SW 1271 (cell line): ENCODE measurements at places on chromosomes 5 and 9.
A peak's percentile ranks its signal among the peaks of the same experiment; 100 is the strongest.

GRCh38 chr5:110623874-110624273 lies 102.6 kb downstream of the TMEM232 start:
- DNase-seq, result no peak

DNA sequence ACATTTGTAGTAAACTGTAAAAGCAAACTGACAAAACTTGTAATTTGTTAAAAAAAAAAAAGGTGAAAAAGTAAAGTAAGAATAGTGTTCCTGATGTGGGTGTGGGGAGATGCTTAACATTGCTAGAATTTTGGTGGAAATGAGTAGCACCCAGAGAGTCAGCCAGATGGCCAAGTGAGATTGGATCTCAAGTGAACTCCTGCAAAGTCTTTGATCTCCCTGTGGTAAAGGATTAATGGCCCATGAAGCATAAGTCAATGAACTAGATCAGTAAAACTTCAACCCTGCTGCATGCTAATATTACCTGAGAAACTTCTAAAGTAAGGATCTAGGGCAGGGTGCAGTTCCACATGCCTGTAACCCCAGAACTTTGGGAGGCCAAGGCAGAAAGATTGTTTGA lies 19.0 kb upstream of the FAM169A start:
- DNase-seq, result no peak

DNA sequence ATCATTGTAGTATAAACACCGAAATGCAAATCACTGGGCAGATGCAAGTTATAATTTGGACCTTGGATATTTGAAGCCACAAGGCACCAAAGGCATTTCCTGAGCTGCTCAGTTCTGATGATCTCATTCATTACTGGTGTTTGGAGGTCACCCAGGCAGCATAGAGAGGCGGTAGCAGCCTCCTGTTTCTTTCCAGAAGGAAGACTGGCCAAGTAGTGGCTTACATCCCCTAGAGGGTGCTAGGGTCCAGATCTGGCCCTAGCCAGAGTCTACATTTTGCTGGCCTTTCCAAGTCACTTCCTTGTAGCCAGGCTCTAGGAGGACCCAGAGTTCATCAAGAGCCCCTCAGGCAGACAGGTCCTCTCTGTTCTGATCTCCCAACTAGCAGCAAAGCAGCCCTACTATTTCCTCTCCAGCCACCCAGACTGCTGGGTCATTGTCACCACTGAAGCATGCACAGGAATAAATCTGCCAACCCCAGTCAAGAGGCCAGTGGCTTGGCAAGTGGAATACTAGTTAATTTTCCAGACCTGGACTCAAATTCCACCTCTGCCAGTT lies 33.4 kb upstream of the TTC1 start:
- DNase-seq, result peak; percentile 66

- DNase-seq, result no peak
Observed at GRCh38 chr9:87614397-87614796, 111.5 kb upstream of the CTSL start.

- DNase-seq, result no peak
Observed at GRCh38 chr9:16964228-16964627, 93.8 kb upstream of the BNC2 start.
